Breast epithelium (tissue), 4 donors: ENCODE measurements at places on chromosomes 3 and 15. TPM values are rescaled to one million over a fixed set of nuclear protein-coding genes. Genes with fewer than 3 reads are reported as not detected.

PEAK1 gene
- 99.5 TPM for total RNA-seq

VWA5B2 gene
- total RNA-seq, result 0.33 TPM

DNA sequence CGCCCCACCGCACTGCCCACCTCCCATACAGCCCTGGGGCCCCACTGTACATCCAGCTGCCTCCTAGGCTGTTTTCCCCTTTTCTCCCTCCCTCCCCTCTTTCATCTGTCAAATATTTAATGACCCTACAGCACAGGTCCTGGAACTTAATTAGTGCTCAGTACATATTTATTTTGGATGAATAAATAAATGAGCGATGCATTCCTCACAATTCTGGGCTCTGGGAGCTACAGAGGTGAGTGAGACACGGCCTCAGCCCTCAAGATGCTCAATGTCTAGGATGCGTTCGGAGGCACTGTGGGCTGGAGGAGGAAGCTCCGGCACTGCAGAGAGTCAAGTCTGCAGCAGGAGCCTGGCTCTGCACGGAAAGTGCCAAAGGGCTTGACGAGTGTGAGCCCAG lies 175.0 kb downstream of the FAM43A start:
- no peaks in the 10 kb centered on the region for H3K4me1 ChIP-seq
- no peaks in the 10 kb centered on the region for H3K36me3 ChIP-seq
- H3K27me3 ChIP-seq, result no peaks in the 10 kb centered on the region

NEK10 gene
- 48.4 TPM for total RNA-seq

GRCh38 chr3:12495749-12496452 lies 11.6 kb downstream of the TSEN2 start:
- no peaks in the 10 kb centered on the region for H3K27me3 ChIP-seq
- H3K36me3 ChIP-seq, result peaks cover 10% of the 10 kb centered on the region
- H3K4me1 ChIP-seq, result no peaks in the 10 kb centered on the region
- no peak for DNase-seq
- H3K27ac ChIP-seq, result no peak overlapping the region

GRCh38 chr3:52007291-52007690 lies 11.6 kb upstream of the RPL29 start:
- H3K27ac ChIP-seq, result no peak overlapping the region
- no peak overlapping the region for H3K4me3 ChIP-seq
- no peaks in the 10 kb centered on the region for H3K36me3 ChIP-seq
- no peaks in the 10 kb centered on the region for H3K27me3 ChIP-seq

NANOGP8 gene
- 1.3 TPM for total RNA-seq

SLC51A gene
- total RNA-seq, result not detected

DNA sequence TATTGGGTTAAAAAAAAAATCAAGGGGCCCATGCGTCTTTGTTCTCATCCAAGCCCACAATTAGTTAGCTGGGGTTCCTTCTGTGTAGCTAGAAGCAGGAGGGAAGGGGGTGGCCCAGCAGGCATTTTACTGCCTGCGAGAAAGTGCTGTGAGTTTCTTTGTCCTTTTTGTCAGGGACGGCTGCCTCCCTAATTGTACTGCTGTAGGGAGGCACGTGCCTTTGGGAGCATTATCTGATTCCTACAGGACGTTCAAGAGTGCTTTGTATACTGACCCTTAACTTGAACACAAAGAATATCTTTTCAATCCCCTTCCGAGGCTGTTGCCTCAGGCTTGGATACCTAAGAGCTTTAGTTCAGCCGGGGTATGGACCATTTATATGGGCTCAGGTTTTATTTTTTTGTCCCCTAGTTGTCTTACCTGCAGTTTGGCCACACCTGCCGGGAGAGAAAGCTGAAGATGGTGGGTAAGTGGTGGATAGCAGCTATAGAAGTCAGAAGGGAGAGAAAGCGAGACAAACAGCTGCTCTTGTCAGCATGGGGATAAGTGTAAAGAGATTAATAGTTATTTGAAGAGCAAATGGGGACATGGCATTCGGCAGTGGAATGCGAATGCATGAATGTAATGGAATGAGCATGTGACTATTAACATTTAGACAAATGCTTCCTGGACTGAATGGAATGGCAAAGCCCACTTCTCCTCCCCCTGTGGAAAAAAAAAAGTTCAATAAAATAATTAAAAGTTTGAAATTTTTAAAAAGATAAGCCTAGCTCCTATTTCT lies 175.2 kb downstream of the TP63 start:
- H3K27me3 ChIP-seq, result no peaks in the 10 kb centered on the region
- H3K4me3 ChIP-seq, result no peak overlapping the region
- no peak for DNase-seq
- no peak overlapping the region for H3K27ac ChIP-seq
- H3K36me3 ChIP-seq, result no peaks in the 10 kb centered on the region

GRCh38 chr3:14377838-14378169 lies 24.6 kb upstream of the SLC6A6 start:
- DNase-seq, result no peak
- H3K27me3 ChIP-seq, result no peaks in the 10 kb centered on the region
- H3K36me3 ChIP-seq, result no peaks in the 10 kb centered on the region
- no peak overlapping the region for H3K4me3 ChIP-seq

GRCh38 chr15:92018535-92019239 lies 165.2 kb downstream of the SLCO3A1 start:
- no peaks in the 10 kb centered on the region for H3K27me3 ChIP-seq
- peak overlapping the region; percentile 25 for H3K27ac ChIP-seq
- H3K36me3 ChIP-seq, result no peaks in the 10 kb centered on the region
- DNase-seq, result no peak
- no peak overlapping the region for H3K4me3 ChIP-seq
- no peaks in the 10 kb centered on the region for H3K4me1 ChIP-seq

- no peaks in the 10 kb centered on the region for H3K4me1 ChIP-seq
- no peak overlapping the region for H3K4me3 ChIP-seq
- no peak overlapping the region for H3K27ac ChIP-seq
- DNase-seq, result no peak
- no peaks in the 10 kb centered on the region for H3K27me3 ChIP-seq
These were observed 365.1 kb upstream of the SLCO3A1 start for GRCh38 chr15:91488452-91488851.

- no peaks in the 10 kb centered on the region for H3K36me3 ChIP-seq
- no peak overlapping the region for H3K4me3 ChIP-seq
- no peak for DNase-seq
- H3K27me3 ChIP-seq, result no peaks in the 10 kb centered on the region
These were observed 323.4 kb downstream of the LRTM1 start for GRCh38 chr3:54604495-54604894.

DNA sequence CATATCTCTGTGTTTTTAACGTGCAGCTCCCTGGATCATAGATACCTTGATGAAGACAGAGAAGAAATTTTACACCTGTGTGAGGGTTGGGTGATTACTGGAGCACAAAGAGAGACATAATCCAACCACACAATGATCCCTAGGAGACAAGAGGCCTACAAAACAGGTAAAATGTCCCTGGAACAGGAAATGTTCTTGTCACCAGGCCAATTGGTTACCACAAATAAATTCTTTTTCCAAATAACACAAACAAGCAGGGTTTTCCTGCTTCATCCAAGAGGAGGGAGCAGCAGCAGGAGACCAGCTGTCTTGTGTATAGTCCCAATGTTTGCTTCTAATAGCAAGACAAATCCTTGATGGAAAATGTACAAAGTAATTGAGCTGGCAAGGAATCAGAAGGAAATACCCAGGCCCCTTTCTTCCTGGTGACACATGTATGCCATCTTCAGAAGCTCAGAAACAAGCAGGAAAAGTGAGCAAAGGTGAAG lies 1.4 kb downstream of the MGLL start:
- no peaks in the 10 kb centered on the region for H3K36me3 ChIP-seq
- peak overlapping the region; percentile 83 for H3K27ac ChIP-seq
- H3K4me3 ChIP-seq, result peak overlapping the region; percentile 74
- no peak for DNase-seq

DNA sequence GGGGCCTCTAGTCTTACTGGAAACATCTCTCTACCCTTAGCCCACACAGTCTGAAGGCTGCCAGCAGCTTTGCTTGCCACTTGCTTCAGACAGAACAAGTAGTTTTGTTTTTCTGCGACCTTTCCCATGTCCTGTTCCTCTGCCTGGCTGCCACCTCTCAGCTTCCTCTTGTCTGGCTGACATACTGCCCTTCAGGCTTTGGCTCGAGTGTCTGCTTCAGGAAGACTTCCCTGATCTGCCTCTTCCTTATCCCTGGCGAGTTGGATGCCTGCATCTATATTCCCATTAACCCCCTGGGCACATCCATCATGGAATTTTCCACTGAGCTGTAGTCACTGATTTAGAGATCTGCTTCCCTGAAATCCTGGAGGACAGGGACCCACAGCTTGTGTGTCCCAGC lies 25.1 kb upstream of the CPNE9 start:
- H3K27ac ChIP-seq, result no peak overlapping the region
- peaks cover 26% of the 10 kb centered on the region for H3K36me3 ChIP-seq

DNA sequence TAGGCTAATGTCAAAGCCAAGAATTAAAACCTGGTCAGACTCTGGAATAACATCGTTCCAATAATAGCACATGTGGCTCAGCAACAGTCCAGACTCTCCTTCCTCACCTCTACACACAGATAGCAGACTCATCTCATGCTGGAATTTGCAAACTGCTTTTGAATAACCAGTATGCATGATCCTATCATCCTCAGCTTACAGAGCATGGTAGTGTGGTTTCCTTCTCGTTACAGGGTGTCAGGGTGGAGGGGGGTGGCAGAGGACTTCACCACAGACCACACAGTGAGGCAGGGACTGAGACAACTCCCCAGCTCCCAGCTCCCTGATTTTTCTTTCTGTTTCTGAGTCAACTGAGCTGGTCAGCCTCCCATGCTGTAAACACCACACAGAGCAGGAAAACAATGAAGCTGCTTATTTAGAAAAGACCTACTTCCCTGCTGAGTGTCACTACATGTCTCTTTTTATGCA lies 101.6 kb downstream of the RPL22L1 start:
- H3K4me1 ChIP-seq, result no peaks in the 10 kb centered on the region
- no peak overlapping the region for H3K27ac ChIP-seq
- DNase-seq, result no peak
- no peak overlapping the region for H3K4me3 ChIP-seq
- no peaks in the 10 kb centered on the region for H3K27me3 ChIP-seq
